ENCODE measurements at places on chromosomes 16 and 17.

DNA sequence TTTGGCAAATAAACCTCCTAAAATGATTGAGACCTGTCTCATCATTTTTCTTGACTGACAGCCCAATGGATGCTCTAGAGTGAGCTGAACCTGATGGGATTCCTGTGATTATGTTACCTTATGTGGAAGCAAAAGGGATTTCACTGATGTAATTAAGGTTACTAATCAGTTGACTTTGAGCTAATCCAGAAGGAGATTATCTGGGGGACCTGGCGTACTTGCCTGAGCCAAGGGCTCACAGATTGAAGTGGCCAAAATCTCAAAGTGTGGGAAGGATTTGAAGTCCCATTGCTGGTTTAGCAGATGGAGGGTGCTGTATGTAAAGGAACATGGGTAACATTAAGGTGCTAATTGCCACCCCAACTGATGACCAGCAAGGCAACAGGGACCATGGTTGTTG, 214.0 kb downstream of the CPPED1 start:
- no peak for DNase-seq

DNA sequence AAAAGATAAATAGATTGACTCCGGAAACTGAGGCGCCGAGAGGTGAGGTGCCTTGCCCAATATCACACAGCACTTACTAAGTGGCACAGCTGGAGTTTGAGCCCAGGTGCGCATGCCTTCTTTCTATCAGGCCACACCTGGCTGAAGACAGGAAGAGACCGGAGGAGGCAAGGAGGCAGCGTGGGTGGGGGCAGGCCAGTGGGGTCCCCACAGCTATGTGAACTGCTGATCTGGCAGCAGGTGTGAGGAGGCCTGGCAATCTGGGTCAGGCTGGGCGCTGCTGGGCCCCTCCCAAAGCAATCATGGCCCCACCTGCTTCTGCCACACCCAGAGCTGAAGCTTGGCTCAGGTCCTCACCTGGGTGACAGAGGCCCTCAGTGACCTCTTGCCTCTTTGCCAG, 1.9 kb upstream of the GDPD3 start:
- DNase-seq = no peak

DNA sequence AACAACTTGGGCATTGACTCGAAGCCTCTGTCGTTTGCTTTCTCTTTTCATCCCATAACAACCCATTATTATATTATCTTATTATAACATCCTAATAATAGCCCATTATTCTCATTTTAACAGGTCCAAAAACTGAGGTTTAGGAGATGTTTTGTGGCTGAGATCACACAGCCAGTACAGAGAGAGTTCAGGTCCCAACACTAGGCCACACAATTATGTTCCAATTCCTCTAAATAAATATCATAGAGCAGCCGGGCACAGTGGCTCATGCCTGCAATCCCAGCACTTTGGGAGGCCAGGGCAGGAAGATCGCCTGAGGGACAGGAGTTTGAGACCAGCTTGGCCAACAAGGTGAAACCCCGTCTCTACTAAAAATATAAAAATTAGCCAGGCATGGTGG, 40.3 kb upstream of the KIFC3 start:
- DNase-seq = no peak

DNA sequence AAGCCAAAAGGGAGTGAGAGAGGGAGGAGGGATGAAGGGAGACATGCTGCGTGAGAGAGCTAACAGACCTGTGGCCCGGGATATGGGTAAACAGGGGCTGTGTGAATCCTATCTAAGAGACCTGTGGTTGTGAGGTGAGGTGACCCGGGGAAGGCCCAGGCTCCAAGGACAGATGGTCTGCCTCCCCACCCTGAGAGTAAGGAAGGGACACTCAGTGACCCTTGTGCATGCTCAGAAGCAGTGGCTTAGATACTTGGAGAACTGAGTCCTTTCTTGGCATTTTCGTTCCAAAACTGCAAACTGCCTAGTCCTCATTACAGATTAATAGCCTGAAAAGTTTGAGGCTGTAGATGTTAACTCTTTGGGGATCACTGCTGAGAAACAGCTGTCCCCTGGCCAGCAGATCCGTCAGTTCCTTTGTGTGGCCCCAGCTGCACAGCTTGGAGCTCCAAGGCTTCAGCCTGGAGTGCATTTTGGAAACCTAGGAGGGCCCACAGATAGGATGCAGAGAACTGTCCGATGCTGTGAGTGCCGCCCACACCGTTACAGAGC, 121.6 kb downstream of the SMG6 start:
- no peak for DNase-seq

GRCh38 chr16:11396241-11397048, 51.2 kb downstream of the RMI2 start:
- peak; percentile 11 for DNase-seq

- no peak for DNase-seq
Observed at GRCh38 chr16:10849736-10850477, 27.1 kb upstream of the CIITA start.

DNA sequence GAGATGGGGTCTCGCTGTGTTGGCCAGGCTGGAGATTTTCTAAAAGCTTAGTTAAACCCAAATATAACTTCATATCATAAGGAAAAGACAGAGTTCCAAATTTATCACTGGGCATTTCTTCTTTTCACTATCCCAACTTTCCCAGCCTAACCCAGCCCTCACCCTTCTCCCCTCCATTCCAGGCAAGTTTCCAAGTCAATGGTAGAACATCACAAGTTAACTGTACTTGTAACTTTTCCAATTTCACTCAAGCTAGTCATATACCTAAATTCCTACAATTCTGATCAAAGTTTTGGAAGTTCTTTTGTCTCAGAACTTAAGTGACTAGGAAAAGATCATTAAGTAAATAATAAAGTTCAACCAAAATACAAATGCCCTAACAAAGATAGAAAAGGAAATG, 61.2 kb downstream of the USP32 start:
- no peak for DNase-seq

All from stimulated activated CD8-positive, alpha-beta memory T cell treated with anti-CD3 and anti-CD28 coated beads, Interleukin-15, amount 100 ng/mL, for 4 hours (primary cell).